ENCODE measurements at places on chromosomes 12 and 14. TPM values are rescaled to one million over a fixed set of nuclear protein-coding genes. Genes with fewer than 3 reads are reported as not detected.

Gene PPP1R36
- 0.89 TPM for total RNA-seq

Gene RNASE1
- total RNA-seq, result 148 TPM

DNA sequence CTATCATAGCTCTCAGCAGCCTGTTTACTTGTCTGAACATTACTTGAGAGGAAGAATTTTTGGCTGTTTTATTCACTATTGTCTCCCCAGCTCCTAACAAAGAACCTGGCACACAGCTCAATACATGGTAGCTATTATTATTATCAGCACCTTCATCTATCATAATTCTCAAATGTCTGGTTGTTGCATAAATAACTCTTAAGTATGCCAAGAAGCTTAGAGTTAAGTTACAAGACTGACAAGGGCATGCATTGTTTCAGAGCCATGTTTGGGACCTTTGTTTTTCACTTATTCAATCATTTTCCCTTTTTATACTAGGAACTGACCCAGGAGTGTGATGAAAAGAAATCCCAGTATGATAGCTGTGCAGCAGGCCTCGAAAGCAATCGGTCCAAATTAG lies 77.5 kb upstream of the ATP2A2 start:
- no peak for DNase-seq

- no peak for DNase-seq
These were observed 208.2 kb downstream of the DAD1 start for GRCh38 chr14:22380571-22381407.

Gene TMCC3
- total RNA-seq, result 9.8 TPM

DNA sequence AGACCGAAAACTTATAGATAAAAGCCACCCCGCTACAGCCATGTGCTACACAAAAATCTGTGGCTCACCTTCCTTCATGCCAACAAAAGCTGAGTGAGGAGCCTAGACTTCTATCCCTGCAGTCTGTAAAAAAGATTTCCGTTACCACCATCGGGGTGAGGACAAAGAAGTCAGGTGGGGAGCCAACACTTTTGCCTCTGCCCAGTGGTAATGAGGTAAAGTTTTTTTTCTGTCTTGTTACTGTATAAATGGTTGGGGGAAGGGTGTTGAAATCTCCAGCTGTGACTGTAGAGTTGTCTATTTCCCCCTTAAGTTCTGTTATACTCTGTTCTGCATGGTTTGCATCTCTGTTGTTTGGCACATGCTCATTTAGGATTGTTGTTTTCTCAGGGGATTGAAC lies 707.8 kb downstream of the FLRT2 start:
- no peak for DNase-seq

Gene KCNK13
- 0.39 TPM for total RNA-seq

Gene NR1H4
- total RNA-seq, result 0.39 TPM

Gene OR6C3
- total RNA-seq, result not detected

GRCh38 chr14:90836692-90837063 lies 20.4 kb upstream of the TTC7B start:
- DNase-seq, result no peak

Gene COCH
- total RNA-seq, result 7.9 TPM

Gene PTHLH
- total RNA-seq, result 4.6 TPM

Gene MYF5
- 3.5 TPM for total RNA-seq

- no peak for DNase-seq
These were observed 29.3 kb downstream of the CMKLR1 start for GRCh38 chr12:108309674-108310312.

Gene KRT82
- 15.8 TPM for total RNA-seq

DNA sequence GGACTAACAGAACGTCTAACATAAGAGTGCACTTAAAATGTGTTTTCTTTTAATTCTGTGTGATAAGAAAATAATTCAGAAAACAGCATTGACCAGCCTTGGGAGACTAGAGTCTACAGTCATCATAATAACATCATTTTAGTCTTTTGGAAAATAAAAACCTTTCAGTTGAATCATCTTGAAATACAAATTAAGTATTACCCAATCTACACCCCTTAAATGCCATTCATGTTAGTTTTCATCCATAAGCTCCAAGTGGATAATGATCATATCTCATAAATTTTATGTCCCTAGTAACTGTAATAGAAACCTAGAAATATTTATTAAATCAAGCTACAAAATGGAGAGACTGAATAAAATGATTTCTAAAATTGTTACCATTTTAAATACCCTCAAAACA lies 32.4 kb downstream of the EPS8 start:
- DNase-seq, result no peak

GRCh38 chr12:127494961-127495915 lies 771.7 kb upstream of the TMEM132C start:
- DNase-seq, result no peak

DNA sequence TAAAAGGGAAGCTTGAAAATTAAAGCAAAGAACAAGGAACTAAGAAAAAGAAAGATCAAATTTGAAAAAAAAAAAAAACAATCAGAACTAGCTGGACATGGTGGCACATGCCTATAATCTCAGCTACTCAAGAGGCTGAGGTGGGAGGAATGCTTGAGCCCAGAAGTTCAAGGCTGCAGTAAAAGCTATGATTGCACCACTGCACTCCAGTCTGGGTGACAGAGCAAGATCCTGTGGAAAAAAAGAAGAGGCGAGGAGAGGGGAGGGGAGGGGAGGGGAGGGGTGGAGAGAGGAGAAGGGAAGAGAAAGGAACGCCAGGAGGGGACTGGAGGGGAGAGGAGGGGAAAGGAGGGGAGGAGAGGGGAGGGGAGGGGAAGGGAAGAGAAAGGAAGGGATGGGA lies 43.0 kb downstream of the EEA1 start:
- no peak for DNase-seq

Gene SMCO2
- total RNA-seq, result not detected

GRCh38 chr14:21978184-21978998 lies 304.8 kb upstream of the OR4E1 start:
- no peak for DNase-seq
